AG04450 (cell line): ENCODE measurements at places on chromosomes 7 and 10.

DNA sequence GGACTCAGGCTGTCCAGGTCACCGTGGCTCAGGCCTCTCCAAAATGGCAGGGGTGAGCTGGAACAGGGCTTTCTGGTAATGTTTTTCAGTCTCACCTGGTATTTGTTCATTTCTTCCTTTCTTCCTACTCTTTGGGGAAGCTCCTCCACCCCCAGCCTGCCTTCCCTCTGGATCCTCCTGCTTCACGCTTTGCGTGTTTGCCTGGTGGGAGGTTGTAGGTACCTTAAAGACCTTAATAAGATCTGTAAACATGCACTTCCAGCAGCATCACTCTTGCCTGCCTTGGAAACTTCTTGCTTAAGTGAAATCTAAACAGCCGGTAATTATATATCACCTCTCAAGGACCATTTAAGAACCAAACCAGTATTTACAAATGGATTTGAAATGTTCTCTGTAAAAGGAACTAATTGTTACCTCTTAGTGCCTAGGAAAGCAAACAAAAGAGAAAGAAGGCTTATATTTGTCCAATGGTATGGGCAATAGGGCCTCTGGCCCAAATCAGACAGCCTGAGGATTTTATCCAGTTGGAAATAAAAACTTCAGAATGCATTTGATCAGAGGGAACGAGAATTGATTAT is 339.9 kb downstream of the CCSER2 start:
- DNase-seq, result no peak

GRCh38 chr10:31958856-31959255 is 30.2 kb upstream of the ARHGAP12 start:
- DNase-seq, result no peak

- no peak for DNase-seq
These were observed 384.4 kb upstream of the SHH start for GRCh38 chr7:156196649-156197048.

DNA sequence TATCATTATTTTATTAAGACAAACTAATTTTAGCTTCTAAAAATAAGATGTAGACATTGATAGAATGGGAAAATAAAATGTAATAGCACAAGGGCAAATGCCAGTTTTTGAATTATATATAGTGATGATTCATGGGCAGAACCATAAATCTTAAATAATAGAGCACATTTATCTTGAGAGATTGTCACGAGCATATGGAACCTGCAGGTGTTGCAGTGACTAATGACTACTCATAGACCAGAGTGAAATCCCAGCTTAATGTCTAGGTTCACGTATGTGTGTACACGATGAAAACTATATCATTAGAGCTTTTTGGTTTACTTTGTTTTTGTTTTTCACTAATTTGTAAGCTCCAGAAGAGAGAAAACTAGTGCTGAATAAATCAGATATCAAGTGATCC is 150.2 kb upstream of the CACNA2D1 start:
- no peak for DNase-seq

DNA sequence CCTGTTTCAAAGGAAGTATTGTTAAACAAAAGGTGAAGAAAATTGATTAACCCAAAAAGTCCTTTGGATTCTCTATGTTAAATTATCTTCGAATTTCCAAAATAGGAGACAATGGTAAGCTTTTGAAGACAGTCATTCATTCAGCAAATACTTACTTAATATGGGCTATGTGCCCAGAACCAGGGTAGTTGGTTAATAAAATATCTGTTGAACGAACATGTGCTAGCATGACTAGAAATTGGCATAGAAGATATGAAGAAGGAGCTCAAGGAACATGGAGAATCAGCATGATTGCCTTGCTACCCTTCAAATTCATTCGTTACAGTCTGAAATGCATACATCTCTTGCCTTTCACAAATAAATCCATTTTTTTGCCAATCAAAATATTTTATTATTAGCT is 123.1 kb upstream of the RHEB start:
- DNase-seq, result no peak

DNA sequence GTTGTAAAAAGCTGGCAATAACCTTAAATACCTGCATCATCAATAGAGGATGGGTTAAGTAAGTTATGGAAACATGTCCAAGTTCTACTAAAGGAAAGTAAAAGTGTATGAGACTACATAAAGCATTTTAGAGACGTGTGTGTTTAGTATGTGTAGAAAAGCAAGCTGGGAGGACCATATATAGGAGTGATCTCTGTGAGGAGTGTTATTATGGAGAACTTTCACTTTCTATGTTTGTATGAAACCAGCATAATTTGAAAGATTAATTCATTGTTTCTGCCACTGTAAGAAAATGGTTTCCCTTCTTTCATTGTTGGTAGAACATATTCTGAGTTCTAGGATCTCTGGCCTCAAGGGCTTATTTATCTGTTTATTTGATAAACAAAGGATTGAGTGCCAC is 19.2 kb upstream of the PDLIM1 start:
- DNase-seq, result no peak

DNA sequence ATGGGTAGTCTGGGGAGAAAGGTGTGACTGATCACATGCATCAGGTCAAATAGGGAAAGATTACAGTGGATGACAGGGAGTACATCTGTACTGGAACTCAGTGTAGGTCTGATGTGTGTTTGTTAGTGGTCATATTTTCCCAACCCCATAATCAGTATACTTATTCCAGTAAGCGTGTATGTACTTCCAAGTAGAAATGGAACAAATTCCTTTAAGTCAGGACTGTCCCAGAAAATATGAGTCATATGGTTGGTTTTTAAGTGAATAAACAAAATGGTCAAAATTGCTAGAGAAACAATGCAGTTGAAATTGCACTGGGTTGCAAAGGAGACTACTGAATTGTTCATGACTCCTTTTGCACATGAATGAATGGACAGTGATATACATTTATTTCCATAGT is 118.8 kb upstream of the MYO3A start:
- no peak for DNase-seq
